ENCODE measurements at places on chromosomes 7 and 10.

GRCh38 chr7:17019106-17019505 is 137.3 kb upstream of the AGR3 start:
- DNase-seq = no peak

DNA sequence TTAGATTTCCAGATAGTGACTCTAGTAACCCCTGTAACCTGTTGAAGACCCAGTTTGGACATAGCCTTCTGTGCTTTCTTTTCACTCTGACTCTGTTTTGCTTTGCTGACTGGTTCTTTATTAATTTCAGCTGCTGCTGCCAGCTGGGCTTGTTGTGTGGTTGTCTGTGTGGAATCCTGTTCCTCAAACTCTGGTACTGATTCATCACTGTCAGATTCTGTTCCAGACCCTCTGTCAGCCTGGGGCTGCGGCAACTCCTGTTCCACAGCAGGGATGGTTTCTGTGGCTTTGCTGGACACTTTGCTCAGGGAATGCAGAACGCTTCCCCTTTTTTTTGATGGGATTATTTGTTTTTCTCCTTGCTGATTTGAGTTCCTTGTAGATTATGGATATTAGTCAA is 104.9 kb downstream of the SEC23IP start:
- no peak for DNase-seq

DNA sequence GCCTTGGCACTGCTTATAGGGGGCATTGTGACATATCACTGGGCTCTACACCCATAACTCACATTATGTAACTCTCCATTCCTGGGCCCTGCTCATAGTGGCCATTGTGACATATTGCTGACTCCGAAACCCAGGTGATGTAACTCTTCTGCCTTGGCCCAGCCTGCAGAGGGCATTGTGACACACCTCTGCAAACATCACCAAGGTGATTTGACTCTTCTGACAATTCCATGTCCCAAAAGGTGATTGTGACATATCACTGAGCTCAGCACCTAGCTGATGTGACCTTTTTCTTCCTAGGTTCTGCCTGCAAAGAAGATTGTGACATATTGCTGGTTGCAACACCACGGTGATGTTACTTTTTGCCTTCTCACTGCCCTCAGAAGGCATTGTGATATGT is 36.5 kb upstream of the ZNF680 start:
- DNase-seq = no peak

DNA sequence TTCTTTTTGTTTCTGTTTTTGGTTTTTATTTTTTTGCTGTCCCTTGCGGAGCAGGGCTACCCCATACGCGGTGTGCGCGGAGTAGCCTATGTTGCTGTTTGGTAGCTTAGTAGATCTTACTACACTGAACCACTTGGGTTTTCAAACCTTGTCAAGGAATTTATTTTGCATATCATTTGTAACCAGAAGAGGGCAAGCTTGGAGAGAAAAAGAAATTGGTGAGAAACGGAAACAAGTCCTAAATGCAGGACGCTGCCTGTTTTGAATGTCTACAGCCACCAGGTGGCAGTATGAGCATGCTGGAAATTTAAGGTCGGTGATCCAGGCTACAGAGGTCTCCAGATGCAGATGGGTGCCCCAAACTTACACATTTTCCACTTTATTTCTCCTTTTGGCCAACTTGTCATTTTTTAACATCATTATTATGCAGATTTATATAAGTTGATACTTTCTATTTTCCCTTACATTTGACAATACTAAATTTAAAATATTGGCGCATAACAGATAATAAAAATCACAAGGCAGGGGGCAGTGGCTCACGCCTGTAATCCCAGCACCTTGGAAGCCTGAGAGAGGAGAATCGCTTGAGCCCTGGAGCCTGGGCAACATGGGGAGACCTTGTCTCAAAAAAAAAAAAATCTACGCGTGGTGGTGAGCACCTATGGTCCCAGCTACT is 15.3 kb upstream of the TRA2A start:
- DNase-seq = peak; percentile 87

DNA sequence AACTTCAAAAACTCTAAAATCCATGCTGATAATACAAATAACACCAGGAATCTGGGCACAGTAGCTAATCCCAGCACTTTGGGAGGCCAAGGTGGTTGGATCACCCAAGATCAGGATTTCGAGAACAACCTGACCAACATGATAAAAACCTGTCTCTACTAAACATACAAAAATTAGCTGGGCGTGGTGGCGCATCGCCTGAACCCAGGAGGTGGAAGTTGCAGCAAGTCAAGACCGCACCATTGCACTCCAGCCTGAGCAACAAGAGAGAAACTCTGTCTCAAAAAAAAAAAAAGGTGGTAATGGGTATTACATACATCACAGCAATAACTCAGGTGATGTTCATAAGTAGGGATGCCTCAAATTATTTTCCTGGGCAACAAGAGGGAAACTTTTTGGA is 315.0 kb upstream of the MEOX2 start:
- DNase-seq = no peak

GRCh38 chr7:114539575-114539974 is 125.0 kb downstream of the FOXP2 start:
- DNase-seq = no peak

DNA sequence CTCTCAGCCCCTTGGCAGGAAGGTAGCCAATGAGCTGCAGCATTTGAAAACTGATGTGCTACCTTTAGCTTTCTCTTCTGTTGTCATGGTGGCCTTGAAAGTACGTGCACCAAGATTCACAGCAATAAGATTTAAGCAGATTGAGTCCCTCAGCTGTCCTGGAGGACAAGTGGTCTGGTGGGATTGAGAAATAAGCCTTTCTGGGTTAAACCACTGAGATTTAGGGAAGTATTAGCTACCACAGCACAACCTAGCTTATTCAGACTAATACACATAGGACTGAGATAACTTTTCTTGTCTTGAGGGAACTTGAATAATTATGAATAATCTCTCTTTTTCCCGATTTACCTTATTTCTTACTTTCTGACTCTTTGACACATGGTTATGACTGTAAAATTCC is 324.0 kb downstream of the PTEN start:
- DNase-seq = no peak

GRCh38 chr10:121732656-121733445 is 134.6 kb upstream of the FGFR2 start:
- no peak for DNase-seq

DNA sequence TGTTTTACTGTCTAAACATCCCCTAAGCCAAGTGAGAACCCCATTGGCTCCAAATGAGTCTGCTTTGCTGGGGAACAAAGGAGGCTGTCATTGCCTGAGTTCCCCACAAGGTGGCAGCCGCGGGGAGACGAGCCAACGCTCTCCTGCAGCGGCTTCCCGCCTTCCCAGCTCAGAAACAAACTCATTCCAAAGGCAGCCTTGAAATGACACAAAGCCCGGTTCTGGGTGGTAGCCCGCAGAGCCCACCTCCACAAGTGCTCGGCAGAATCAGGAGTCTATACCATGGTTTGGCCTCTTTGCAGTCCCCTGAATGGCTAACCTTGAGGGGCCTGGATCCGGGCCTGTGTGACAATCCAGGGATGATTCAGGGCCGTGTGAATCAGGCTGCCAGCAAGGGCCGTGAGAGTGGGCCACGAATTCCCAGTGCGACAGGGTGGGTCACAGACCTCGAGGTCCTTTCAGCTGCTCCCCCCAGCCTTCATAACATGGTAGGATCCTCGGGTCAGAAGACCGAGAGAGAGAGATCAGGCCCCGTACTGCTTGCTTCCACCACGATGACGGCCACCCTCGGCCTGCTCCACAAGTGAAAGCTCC is 79.7 kb downstream of the DLG5 start:
- DNase-seq = peak; percentile 62

- peak; percentile 35 for DNase-seq
Measured at GRCh38 chr7:12731214-12731656, 43.8 kb downstream of the ARL4A start.

- DNase-seq = no peak
Measured at GRCh38 chr7:1514995-1515401, 10.8 kb upstream of the INTS1 start.

DNA sequence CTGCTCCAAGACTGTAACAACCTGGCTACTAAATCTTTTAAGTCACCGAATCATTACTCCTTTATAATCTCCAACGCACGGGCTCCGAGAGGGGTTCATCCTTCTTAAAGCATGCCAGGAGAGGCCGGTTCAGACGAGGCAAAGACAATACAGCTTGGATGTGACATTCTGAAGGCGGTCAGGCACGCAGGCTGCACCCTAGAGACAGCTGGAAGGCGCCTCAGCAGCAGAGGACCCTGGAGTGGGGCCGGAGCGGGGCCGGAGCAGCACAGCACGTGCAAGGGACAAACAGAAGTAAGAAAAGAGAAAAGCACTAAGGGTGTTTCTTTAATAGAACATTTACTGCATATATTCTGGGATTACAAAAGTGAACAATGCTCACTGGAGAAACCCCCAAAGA is 97.8 kb upstream of the PPP2R2D start:
- DNase-seq = no peak

- DNase-seq = no peak
Measured at GRCh38 chr7:129519464-129519863, 17.1 kb downstream of the SMKR1 start.

DNA sequence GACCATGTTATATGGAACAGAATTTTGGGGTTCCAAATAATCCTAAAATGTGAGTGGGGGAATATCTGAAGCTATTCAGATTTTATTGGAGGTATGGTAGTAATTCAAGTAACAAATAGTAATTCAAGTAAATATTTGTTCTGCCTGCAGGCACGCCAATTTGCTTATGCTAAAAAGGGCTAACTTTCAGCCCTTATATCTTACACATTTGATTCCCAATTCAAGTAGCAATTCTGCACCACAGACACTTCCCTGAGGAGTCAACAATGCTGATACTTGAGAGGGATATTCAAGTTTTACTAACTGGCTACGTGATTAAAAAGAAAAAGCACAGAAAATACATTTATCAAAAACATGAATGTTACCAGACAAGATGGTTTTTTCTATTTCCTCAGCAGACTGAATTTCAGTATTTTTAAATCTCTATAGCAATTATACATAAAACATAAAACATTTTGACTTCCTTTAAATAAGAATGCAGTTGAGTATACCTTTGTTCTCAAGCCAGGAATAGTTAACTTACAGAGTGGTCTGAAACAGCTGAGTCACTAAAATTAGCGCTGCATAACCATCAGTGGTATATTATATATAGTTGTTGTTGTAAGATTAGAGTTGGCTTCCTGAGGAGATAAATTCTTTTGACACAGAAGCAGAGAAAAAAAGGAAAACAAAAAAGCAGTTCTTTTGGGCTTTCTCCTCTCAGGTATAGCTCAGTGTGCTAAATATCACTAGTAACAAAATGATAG is 33.9 kb downstream of the MTPN start:
- no peak for DNase-seq

GRCh38 chr7:132072165-132072564 is 504.1 kb downstream of the PLXNA4 start:
- no peak for DNase-seq

- DNase-seq = peak; percentile 77
Measured at GRCh38 chr7:44631458-44632115, 25.2 kb downstream of the OGDH start.

GRCh38 chr10:7895699-7896090 is 77.4 kb downstream of the TAF3 start:
- DNase-seq = no peak

DNA sequence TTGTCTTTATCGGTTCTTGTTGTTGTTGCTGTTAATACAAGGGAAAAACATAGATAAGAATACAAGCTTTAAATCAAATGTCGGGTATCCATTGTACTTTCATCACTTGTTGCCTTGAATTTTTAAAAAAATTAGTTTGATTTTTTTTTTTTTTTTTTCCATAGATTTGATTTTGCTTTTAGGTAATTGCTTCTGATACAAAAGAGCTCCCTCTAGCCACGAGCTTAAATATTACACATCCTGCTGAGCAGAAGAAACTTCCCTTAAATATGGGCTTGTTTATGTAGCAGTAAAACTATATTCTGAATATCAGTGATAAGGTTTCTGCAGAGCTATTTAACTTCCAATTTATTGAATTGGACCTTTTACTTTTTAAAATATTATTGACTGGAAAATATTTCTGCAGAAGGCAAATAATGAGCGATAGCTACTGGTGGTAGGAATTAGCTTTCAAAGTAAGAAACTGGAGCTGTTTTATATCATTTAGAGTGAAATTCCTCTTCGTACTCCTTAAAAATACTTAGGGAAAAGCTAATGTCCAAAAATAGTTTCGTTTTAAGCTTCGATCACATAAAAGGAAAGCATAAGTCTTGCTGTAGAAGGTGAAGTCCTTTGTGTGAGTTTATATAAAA is 216.9 kb downstream of the POLR1F start:
- no peak for DNase-seq

DNA sequence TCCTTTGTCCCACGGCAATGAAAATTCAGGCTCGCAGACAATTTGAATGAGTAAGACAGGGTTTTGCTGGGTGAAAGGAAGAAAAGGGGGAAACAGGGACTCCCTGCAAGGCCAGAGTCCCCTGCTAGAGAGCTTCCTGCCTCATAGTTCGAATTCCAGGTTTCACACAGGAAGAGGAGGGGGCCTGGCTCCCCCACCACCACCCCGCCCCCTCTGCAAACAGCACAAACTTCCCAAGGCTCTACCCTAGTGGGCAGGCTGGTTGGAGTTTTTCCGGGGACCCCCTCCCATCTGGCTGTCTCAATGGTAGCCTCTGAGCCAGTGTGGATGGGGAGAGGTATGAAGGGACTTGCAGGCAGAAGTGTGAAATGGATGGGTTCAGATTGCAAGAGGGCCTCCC is 57.4 kb upstream of the NEBL start:
- DNase-seq = no peak

- DNase-seq = no peak
Measured at GRCh38 chr7:142916508-142916907, 17.0 kb downstream of the TRPV5 start.

DNA sequence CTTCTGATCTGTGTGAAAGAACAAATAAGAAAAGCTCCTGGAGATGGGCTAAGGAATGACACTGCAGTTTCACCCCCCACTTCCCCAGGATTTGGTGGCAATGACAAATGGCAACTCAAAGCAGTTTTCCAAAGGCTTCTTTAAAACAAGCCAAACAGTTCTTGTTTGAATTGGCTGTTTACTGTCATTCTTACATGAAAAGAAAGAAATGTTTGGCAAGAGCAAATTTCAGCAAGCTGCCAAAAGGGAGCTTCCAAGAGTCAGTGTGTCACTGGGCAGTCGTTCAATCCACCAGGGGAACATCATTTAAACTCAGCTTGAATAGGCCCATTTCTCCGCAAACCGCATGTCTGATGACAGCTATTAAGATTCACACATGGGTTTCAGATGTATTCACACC is 119.0 kb upstream of the RHOBTB1 start:
- no peak for DNase-seq

- DNase-seq = no peak
Measured at GRCh38 chr7:4056552-4057288, 625.4 kb upstream of the FOXK1 start.

GRCh38 chr7:37208528-37208927 is 240.1 kb downstream of the ELMO1 start:
- DNase-seq = peak; percentile 36

GRCh38 chr10:95739056-95739455 is 16.9 kb upstream of the ENTPD1 start:
- DNase-seq = no peak

GRCh38 chr7:25259487-25260243 is 31.4 kb upstream of the NPVF start:
- peak; percentile 67 for DNase-seq

DNA sequence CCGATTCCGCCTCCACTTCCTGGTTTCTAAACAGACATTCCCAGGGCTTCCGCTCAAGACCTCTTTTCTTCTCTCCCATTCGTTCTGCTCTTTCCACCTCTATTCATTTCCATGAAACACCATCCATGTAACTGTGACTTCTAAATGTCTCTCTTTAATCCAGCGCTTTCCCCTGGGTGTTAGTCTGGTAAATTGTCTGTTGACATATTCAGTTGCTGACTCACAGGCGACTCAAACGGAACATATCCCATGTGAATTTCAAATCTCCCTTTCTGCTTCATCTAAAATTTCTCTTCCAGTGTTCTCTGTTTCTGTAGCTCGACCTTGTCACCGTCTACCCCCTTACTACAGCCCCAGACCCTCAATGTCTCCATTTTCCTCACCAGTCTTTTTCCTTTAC is 119.1 kb downstream of the PFKFB3 start:
- no peak for DNase-seq

All from CD4-positive, alpha-beta T cell treated with Interleukin-15 for 4 hours (primary cell).